Muscle of arm (tissue), 14 donors: ENCODE measurements at places on chromosomes 5 and 9.

DNA sequence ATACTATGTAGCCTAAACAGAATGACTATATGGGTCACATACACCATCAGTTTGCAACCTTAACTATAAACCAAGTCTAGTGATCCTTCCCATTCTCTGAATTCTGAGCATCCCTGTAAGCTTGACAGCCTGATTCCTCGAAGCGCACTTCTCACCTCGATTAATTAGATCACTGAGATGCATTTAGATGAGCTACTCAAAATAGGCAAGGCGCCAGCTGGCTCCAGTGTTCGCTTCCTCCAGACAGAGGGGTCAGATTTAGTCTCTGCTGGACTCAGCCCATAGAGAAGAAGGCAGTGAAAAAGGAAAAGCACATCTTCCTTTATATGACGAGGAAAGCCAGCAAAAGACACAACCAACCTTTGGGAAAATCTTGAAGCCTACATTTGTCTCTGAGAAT is 371.5 kb downstream of the MLLT3 start:
- no peak for DNase-seq

DNA sequence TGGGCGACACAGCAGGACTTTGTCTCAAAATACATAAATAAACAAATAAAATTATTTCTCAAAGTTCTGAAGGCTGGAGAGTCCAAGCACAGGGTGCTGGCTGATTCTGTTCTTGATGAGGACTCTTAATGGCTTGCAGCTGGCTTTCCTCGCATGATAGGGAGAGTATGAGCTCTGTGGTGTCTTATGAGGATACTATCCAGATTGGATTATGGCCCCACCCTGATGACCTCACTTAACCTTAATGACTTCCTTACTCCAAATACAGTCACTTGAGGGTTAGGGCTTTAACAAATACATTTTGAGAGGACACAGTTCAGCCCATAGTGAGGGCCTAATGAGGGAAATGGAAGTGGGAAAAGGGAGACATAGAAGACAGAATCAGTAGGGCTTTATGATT is 87.7 kb downstream of the FOCAD start:
- no peak for DNase-seq

DNA sequence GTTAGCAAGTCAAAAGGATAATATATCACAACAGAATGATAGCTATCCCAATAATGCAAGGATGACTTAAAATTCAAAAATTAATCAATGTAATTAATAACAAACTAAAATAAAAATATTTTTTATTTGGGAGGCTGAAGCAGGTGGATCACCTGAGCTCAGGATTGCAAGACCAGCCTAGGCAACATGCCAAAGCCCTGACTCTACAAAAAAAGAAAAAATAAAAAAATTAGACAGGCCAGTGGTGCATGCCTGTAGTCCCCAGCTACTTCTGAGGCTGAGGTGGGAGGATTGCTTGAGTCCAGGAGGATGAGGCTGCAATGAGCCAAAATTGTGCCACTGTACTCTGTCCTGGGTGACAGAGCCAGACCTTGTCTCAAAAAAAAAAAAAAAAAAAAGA is 399.3 kb downstream of the ADGRV1 start:
- no peak for DNase-seq

- DNase-seq = no peak
Measured at GRCh38 chr5:133460172-133460758, 152.1 kb downstream of the FSTL4 start.

DNA sequence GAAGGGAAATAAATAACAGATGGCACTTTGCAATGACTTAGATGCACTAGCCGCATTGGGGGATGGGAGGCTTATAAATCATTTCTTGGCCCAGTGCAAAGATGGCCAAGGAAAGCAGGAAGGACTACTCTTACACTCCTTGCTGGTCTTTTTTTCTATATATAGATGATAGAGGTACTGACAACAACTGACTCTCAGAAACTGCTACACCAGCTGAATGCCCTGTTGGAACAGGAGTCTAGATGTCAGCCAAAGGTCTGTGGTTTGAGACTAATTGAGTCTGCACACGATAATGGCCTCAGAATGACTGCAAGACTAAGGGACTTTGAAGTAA is 1.7 kb downstream of the CCNG1 start:
- DNase-seq = no peak

DNA sequence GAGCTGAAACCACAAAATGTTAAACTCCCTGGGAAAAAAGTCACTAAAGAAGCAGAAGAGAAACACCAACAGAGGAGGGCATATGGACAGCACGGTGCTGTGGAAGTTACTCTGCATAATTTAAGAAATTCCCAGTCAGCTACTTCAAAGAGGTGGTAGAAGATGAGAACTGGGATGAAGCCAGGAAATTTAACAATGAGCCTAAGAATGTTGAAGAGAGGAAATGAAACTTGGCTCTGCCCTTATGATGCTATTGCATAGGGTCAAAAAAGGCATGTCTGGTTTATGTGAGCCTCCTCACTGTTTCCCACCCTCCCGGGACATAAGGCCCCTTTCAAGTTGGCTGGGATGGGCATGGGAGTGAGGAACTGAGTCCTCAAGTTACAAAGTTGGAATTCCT is 25.4 kb upstream of the SNX18 start:
- DNase-seq = no peak

DNA sequence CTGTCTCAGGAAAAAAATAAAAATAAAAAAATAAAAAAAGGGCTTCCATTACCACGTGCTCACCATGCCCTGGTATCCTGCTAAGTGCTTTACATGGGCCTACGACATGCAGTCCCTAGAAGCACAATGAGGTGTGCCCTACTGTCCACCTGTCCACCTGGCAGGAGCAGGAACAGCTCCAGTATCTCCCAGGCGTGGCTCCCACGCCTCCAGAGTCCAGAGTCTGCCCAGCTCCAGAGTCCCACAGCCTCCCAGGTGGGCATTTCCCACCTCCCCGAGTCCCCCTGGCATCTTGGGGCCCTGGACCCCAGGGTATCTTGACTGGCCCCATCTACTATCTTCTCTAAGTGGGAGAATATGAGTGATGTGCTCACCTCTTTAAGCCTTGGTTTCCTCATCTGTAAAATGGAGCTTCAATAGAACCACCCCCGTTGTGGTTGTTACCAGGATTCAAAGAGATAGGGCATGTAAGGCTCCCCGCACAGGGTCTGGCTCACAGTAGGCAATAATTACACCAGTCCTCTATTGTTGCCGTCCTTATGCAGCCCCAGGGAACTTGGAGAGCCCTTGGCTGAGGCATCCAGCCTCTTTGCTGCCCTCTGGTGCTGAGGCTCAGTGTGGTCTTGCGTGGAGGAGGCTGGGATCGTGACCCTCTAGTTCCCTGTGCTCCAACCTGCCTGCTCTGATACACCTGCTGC is 8.9 kb downstream of the CXCL14 start:
- no peak for DNase-seq

- DNase-seq = no peak
Measured at GRCh38 chr9:36143245-36143641, 6.7 kb downstream of the GLIPR2 start.

DNA sequence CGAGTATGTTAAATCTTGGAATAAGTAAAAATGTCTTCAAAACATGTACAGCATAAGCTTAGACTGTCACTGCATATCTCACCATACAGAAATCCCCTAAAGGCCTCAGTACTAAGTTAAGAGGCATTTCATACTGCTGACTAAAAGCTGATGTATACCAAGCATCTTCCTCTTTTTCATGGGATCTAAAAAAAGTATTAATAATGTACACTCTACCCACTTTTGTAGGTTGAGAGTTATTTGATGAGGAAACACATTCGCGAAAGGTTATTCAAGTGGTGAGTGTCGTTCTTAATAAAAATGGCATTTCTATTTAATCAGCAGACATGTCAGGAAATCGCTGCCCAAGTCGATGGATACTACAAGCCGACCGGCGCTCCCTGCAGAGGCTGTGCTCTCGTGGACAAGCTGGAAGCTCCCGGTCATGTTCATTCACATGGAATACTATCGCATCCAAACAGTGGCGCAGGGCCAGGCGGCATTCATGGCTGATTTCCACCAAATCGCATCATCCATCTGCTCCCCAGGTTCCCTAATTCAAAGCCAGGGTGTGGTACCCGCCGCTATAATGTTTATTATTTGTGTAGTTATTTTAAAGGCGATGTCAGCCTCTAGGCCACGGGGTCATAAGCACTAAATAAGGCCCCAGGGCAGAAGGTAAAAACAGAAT is 724 bp downstream of the SGTB start:
- DNase-seq = peak; percentile 81

DNA sequence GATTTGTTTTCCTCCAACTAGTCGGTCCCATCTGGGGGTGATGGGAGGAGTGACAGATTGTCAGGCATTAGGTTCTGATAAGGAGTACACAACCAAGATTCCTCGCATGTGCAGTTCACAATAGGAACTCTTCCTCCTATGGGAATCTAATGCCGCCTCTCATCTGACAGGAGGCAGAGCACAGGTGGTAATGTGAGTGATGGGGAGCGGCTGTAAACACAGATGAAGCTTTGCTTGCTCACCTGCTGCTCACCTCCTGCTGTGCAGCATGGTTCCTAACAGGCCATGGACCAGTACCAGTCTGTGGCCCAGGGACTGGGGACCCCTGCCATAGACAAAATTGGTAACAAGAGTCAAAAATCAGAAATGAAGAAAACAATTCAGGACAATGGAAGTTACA is 173.3 kb upstream of the HMHB1 start:
- DNase-seq = no peak

DNA sequence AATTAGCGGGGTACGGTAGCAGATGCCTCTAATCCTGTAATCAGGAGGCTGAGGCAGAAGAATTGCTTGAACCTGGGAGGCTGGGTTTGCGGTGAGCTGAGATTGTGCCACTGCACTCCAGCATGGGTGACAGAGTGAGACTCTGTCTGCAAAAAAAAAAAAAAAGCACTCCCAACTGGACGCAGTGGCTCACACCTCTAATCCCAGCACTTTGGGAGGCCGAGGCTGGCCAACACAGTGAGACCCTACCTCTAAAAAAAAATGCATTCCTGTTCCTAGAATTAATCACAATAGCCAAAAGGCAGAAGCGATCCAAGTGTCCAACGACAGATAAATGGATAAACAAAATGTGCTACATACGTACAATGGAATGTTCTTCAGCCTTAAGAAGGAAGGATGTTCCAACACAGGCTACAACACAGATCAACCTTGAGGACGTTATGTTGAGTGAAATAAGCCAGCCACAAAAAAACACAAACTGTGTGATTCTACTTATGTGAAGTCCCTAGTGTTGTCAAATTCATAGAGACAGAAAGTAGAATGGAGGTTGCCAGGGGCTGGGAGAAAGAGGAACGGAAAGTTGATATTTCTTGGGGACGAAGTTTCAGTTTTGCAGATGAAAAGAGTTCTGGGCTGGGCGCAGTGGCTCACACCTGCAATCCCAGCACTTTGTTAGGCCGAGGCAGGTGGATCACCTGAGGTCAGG is 13.8 kb downstream of the FAM78A start:
- no peak for DNase-seq

- no peak for DNase-seq
Measured at GRCh38 chr5:80591352-80591751, 21.3 kb upstream of the ANKRD34B start.

DNA sequence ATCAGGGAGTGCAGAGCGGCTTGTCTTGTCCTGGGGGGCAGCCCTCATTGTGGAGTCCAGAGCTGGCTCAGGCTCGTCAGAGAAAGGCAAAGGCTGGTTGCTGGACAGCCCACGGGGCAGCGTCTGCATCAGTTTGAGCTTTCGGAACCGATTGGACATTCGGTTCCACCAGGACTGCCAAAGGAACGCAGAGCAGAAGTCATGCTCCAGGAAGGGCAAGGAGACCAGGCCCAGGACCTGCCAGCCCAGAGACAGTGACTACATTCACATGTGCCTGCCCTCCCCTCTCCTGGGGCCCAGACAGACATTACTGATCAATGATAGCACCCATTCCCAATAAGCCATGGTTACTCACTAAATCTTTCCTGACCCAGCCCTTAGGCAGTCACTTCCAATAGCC is 18.1 kb downstream of the ANKS6 start:
- no peak for DNase-seq

GRCh38 chr5:123282444-123282843 is 140.8 kb downstream of the CEP120 start:
- DNase-seq = no peak

GRCh38 chr5:108079753-108080152 is 302.1 kb downstream of the FBXL17 start:
- no peak for DNase-seq

DNA sequence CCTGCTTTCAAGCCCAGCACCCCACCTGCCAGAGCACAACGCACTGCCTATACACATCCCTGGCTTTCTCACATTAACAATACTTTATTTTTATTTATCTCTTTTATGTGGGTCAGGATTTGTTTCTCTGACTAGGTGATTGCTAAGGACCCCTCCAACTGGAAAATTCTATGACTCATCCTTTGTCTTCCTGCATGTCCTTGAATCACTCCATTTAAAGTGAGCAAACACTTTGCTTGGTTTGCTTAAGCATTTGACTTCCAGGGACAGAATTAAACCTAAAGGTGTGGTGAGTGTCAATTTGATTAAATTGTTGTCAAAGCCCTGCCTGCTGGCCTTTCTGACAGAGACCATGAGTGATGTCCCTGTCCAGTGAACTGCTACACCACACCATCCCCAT is 536.5 kb upstream of the BRINP1 start:
- DNase-seq = no peak

DNA sequence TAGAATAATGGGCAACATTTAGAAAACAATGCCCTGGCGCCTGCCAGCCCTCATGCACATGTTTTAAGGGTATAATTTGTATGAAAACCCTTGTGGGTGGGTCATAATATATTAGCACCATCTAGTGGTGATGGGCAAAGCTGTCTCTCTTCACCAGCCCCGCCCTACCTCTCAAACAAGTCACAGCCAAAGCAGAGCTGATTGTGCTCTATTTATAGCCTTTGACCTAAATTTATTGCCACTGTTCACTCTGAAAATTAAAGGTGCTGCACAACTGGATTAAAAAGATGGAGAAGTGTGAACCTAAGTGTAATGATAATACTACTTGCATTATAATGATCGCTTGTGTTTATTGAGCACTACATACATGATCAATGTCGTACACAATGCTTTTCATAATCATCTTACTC is 131.9 kb upstream of the ANKH start:
- peak; percentile 60 for DNase-seq

DNA sequence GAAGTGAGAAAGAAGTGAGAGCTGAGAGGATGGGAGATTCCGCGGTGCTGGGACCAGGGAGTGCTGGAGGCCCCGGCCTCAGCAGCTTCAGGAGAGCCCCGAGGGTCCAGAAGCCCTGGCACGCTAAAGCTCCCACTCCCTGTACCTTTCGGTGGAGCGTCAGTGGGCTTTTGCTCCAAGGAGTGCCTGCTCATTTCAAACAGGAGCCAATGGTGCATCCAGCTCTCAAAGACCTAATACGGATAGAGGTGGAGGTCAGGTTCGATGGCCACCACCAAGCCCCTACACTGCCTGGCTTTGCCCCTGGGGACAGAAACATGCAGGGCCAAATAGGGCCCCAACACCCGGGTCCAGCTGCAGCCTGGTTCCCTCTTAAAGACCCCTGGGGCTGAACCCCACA is 8.2 kb downstream of the CD74 start:
- no peak for DNase-seq

- DNase-seq = no peak
Measured at GRCh38 chr5:1161833-1162229, 39.6 kb upstream of the SLC6A19 start.
